Activated naive CD8-positive, alpha-beta T cell treated with anti-CD3 and anti-CD28 coated beads, Interleukin-2, amount 10 ng/mL, durations not matched to agents 7 days and 5 days (primary cell): ENCODE measurements at places on chromosomes 11 and 22. TPM values are rescaled to one million over a fixed set of nuclear protein-coding genes. Genes with fewer than 3 reads are reported as not detected.

DNA sequence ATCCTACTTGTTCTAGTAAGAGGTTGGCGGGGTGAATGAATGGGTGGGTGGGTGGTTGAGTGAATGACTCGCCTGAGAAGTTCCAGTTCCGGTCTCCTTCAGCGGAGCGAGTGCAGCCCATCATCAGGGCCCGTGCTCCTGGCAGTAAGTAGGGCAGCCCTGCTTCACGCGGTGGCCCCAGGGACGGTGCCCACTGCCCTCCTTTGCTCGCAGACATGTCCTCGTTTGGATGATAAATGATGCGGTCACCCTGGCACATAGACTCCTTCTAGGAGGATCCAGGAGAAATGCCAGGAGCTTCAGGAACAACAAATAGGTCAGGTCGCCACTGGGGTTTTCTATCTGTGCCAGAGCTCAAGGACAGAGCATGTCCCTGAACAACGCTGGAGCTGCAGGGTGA lies 370.8 kb downstream of the CTTN start:
- DNase-seq = no peak

DNA sequence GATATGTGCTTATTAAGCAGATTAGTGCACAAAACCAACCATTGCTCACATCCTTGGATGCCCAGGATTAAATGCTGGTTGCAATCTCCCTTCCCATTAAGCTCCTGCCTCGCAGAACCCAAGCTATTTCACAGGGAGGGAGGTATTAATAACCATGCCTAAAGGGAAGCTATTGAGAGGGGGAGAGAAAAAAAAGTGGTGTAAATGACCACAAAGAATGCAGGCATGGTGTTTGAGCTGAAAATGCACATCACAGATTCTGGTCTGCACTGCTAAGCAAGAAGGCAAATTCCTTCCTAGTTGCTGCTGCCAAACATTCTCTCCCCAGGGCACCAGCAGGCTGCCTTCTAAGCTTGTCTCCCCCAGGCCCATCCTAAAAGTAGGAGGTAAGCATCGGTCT lies 92.0 kb upstream of the ISX start:
- DNase-seq = no peak

- DNase-seq = no peak
Observed at GRCh38 chr11:78138694-78139421, 568 bp downstream of the ALG8 start.

DNA sequence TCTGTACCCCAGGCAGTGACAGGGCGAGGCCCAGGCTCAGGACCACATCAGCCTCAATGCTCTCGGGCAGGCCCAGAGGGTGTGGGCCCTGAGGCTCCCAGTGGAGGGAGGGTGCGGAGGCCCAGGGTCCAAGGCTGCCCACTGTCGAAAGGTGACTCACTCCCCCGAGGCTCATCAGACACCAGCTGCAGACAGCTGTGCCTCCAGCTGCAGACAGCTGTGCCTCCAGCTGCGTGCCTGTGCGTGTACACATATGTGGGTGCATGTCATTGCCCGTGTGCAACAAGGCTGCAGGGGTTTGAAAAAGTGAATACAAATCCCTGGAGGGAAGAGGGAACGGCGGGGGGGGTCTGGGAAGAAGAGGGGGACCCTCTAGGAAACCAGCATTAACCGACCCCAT lies 134.3 kb downstream of the BRD1 start:
- no peak for DNase-seq

DNA sequence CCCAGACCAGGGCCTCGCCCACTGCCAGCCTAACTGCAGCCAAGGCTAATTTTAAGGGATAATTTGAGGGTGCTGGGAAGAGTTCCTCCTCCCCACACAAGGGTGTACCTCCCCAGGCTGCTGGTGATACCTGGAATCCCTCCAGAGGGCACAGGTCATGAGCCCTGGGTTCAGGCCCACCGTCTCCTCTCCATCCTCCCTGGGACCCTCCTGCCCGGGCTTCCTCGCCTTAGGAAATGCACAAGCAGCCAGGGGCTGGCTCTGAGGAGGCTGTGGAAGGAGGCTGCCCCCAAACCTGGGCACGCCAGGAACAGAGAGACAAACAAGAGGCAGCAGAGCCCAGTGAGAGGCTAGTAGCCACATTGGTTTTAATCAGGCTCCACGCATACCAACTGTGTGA lies 16.6 kb upstream of the TSKU start:
- DNase-seq = no peak

DNA sequence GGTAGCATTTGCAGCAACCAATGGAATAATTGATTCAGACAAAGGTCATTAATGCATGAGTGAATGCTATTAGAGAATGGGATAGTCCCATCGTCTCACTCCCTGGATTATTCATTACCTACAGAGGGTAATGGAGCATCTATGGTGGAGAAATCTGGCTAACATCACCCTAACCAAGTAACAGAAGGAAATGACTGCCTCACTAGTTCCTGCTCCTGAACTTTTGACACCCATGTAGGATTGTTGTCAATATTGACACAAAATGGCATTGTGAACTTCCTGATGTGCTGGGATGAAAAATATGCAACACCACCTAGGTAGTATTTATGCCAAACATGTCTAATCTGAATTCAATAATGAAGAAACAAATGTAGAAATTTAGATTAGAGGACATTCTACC lies 44.0 kb upstream of the KIRREL3 start:
- no peak for DNase-seq

GRCh38 chr22:18103527-18104269 lies 6.9 kb upstream of the TUBA8 start:
- no peak for DNase-seq

- DNase-seq = peak; percentile 86
Observed at GRCh38 chr11:77091146-77091940, 11.3 kb upstream of the OMP start.

GRCh38 chr22:45317551-45318167 lies 7.9 kb downstream of the FAM118A start:
- peak; percentile 43 for DNase-seq

Gene ELMOD1
- total RNA-seq = not detected

Gene MRGPRE
- not detected for total RNA-seq
